CD8-positive, alpha-beta memory T cell (primary cell): ENCODE measurements at places on chromosomes 7 and 10.
A peak's percentile ranks its signal among the peaks of the same experiment; 100 is the strongest.

DNA sequence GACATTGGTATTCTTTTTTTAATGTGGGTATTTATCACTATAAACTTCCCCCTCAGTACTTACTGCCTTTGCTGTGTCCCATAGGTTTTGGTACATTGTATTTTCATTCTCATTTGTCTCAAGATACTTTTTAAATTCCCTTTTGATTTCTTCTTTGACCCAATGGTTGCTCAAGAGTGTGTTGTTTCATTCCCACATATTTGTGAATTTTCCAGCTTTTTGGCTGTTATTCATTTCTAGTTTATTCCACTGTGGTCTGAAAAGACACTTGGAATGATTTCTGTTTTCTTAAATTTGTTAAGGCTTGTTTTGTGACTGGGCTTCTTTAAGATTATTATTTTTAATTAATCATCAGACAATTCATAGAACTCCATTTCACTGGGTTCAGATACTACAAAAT lies 105.0 kb downstream of the EPC1 start:
- no peaks in the 10 kb centered on the region for H3K36me3 ChIP-seq
- no peak for DNase-seq
- no peak overlapping the region for H3K4me3 ChIP-seq
- no peak overlapping the region for H3K27ac ChIP-seq

DNA sequence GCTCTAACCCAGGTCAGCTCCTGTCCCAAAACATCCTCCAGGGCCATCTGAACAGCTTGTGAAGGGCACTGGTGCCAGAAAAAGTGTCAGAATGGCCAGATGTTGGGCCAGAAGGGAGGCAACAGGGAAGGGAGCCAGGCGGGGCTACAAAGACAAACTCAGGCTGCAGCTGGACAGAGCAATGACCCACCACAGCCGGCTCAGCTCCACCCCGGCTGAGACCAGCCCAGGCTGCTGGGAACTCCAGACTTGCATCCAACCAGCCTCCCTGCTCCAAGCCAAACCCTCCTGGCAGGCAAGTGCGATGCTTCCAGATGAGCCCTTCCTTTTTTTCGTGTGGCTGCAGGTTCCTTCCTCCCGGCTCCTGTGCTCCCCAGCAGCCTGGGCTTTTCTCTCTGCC lies 466.9 kb downstream of the PTPRN2 start:
- H3K4me3 ChIP-seq, result no peak overlapping the region
- H3K27ac ChIP-seq, result no peak overlapping the region
- no peaks in the 10 kb centered on the region for H3K27me3 ChIP-seq
- no peaks in the 10 kb centered on the region for H3K36me3 ChIP-seq
- peak; percentile 36 for DNase-seq

DNA sequence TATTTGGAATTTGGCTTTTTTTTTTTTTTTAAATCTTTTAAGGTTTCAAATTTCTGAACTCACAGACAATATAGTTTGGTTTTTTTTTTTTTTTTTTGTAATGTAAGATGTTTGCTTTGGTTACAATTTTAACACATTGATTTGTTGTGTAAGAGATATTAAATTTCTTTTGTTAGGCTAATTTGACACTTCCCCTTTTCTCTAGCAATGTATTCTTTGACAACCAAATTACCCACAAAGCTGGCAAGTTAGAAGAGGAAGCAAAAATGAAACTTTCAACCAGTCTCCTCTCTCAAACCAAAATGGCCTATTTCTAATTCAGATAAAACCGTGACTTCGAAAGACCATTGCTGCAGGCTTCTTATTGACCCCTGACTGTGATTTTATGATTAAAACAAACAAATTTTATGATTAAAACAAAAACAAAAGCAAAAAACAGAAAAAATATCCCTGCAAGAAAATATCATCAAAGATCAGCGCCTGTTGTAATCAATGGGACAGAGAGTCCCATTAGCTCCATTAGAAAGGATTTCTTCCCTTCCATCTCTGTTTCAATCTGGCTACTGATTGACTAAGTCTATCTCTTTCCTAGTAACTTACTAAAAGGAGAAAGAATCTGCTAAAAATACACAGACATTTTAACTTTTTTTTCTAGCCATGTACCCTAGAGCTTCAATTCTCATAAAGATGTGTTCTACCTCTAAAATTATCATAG lies 489.2 kb downstream of the MDFIC start:
- DNase-seq, result no peak
- H3K4me1 ChIP-seq, result no peaks in the 10 kb centered on the region
- no peak overlapping the region for H3K27ac ChIP-seq
- H3K27me3 ChIP-seq, result no peaks in the 10 kb centered on the region
- no peaks in the 10 kb centered on the region for H3K36me3 ChIP-seq
- no peak overlapping the region for H3K4me3 ChIP-seq

DNA sequence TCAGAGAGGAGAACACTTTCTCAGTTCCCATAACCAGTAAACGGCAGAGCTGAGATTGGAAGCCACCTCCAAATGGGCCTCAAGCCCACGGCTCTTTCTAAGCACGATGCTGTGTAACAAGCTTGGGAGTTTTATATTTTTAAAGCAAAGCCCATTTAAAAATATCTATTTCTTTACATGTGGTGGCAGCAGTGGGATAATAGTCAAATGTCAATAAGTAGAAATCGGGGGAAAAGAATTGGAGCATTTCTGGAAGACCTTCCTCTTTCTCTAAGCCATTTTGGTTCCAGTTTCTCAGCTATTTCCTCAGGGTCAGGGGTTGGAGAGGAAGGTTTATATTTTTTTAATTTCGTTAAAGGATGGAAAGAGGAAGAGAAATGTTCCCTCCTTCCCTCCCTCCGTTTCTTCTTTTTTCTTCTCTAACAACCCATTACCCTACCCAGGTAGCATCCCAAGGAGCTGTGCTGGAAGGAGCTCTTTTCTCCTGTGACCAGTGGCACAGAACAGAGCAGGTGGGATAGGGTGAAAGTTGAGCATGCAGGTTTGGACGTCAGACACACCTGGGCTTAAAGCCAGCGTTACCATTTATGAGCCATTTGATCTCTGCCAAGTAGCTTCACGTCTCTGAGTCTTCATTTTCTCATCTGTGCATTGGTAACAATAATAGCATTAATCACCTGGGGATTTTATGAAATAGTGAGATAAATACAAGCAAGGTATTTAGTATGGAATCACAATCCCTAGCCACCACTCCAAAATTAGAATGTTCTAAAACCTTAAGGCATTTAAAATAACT lies 515.7 kb downstream of the RPS24 start:
- no peak for DNase-seq
- no peak overlapping the region for H3K4me3 ChIP-seq
- H3K36me3 ChIP-seq, result no peaks in the 10 kb centered on the region
- no peaks in the 10 kb centered on the region for H3K4me1 ChIP-seq
- H3K27me3 ChIP-seq, result no peaks in the 10 kb centered on the region
- H3K27ac ChIP-seq, result no peak overlapping the region

DNA sequence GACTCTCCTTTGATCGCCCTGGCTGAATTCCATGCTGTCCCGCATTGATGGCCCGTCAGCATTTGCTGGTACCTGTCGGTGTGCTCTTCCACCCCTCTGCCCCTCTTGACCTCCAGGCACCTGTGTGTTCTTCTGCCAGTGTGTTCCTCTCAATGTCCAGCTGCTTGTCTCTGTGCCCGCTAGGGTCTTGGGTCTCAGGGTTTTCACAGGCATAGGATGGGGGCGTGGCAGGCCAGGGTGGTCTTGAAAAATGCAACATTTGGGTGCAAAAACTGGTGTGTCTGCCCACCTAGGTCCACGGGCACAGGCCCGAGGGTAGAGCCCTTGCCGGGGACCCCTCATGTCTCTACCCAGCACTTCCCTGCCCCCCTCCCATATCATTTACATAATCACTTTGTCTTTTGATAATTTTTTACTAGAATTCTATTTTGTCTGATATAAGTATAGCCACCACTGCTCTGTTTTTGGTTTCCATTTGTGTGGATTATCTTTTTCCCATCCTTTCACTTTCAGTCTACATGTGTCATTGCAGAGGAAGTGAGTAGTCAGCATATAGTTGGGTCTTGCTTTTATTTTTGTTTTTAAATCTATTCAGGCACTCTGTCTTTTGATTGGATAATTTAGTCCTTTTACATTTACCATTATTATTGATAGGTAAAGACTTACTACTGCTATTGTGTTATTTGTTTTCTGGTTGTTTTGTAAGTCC lies 46.6 kb upstream of the ADRA2A start:
- DNase-seq, result no peak
- H3K36me3 ChIP-seq, result no peaks in the 10 kb centered on the region
- H3K27me3 ChIP-seq, result no peaks in the 10 kb centered on the region
- no peak overlapping the region for H3K27ac ChIP-seq
- H3K4me1 ChIP-seq, result no peaks in the 10 kb centered on the region

GRCh38 chr7:6271060-6271658 lies 1.3 kb downstream of the CYTH3 start:
- H3K4me1 ChIP-seq, result peaks cover 15% of the 10 kb centered on the region
- H3K36me3 ChIP-seq, result no peaks in the 10 kb centered on the region
- H3K27me3 ChIP-seq, result no peaks in the 10 kb centered on the region
- H3K27ac ChIP-seq, result peak overlapping the region; percentile 41
- DNase-seq, result peak; percentile 38

- DNase-seq, result no peak
- no peaks in the 10 kb centered on the region for H3K4me1 ChIP-seq
- no peak overlapping the region for H3K4me3 ChIP-seq
- peaks cover 9% of the 10 kb centered on the region for H3K27me3 ChIP-seq
- H3K36me3 ChIP-seq, result no peaks in the 10 kb centered on the region
- H3K27ac ChIP-seq, result no peak overlapping the region
These were observed 11.6 kb downstream of the GCK start for GRCh38 chr7:44177570-44178131.

GRCh38 chr10:18737841-18738240 lies 78.6 kb downstream of the ARL5B start:
- H3K27ac ChIP-seq, result no peak overlapping the region
- H3K4me1 ChIP-seq, result no peaks in the 10 kb centered on the region
- no peak overlapping the region for H3K4me3 ChIP-seq
- no peaks in the 10 kb centered on the region for H3K27me3 ChIP-seq
- no peak for DNase-seq

DNA sequence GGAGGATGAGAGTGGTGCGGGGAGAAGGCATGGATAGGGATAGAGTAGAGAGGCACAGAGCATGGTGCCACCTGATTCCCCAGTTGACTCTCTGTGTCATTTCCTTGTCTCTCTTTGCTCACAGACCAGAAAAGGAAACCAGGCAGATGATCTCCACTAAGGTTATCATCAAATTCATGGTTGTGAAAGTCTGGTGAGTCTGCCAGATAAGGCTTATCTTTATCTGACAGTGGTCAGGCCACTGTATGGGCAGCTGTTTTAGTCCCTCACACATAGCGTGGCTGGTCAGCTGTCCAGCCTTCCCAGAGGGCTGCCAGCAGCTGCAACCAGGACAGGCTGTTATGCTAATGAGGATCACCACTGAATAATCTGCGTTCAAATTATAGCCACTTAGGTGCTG lies 99.0 kb downstream of the ADRA2A start:
- no peaks in the 10 kb centered on the region for H3K4me1 ChIP-seq
- no peak overlapping the region for H3K4me3 ChIP-seq
- DNase-seq, result no peak
- H3K27ac ChIP-seq, result no peak overlapping the region
- H3K36me3 ChIP-seq, result no peaks in the 10 kb centered on the region

GRCh38 chr7:41237956-41238355 lies 464.9 kb downstream of the INHBA start:
- no peak overlapping the region for H3K27ac ChIP-seq
- H3K4me3 ChIP-seq, result no peak overlapping the region
- H3K36me3 ChIP-seq, result no peaks in the 10 kb centered on the region
- no peaks in the 10 kb centered on the region for H3K4me1 ChIP-seq
- DNase-seq, result no peak

DNA sequence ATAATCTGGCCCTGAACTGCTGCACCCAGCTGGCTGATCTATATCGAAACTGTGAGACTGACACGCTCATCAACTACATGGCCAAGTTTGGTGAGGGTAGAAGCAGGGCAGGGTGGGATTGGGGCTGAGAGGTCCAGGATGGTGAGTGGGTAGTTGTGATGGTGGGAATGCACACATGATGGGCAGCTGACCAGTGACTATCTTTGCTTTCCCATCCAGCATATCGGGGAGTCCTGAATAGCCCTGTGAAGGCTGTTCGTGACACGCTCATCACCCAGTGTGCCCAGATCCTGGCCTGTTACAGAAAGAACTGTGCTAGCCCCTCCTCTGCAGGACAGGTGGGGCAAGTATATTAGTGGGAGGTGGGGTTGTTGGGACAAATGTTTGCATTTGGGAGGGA lies 12.5 kb upstream of the CHCHD1 start:
- no peak overlapping the region for H3K4me3 ChIP-seq
- no peak for DNase-seq
- H3K27ac ChIP-seq, result no peak overlapping the region
- H3K27me3 ChIP-seq, result no peaks in the 10 kb centered on the region
- peaks cover 61% of the 10 kb centered on the region for H3K36me3 ChIP-seq
- H3K4me1 ChIP-seq, result peaks cover 30% of the 10 kb centered on the region

DNA sequence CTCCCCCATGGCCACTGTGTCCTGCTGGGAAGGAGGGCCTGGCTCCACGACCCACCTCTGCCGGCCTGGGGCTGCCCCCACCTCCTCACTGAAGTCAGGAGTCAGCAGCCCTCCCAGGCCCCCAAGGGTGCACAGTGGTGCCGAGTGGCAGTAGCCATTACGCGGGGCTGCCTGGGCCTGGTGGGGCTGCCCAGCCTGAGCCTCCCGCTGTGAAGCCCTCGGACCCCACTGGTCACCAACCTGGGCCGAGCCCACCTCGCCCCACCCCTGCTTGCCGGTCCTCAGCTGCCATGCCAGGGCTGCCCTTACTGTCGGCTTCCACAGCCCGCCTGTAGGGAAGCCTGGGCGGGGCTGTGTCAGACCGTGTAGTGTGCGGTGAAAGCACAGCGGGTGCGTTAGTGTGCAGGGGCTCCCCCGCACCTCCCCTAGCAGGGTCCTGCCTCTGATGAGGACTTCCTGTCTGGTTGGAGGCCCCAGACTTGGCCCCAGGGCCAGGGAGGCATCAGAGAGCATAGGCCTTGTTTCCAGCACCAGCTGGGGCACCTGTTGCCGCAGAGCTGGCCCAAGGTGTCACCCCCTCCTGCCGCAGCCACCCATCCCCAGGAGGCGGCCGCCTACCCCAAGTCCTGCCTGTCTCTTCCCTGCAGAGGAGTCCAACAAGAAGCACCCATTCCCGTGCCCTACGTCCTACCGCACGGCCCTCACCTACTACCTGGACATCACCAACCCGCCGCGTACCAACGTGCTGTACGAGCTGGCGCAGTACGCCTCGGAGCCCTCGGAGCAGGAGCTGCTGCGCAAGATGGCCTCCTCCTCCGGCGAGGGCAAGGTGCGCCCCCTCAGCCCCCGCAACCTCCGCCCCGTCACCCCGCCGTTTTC lies 10.0 kb downstream of the TMEM120A start:
- H3K27ac ChIP-seq, result no peak overlapping the region
- no peaks in the 10 kb centered on the region for H3K27me3 ChIP-seq
- no peak overlapping the region for H3K4me3 ChIP-seq
- DNase-seq, result no peak

- H3K36me3 ChIP-seq, result no peaks in the 10 kb centered on the region
- no peak overlapping the region for H3K4me3 ChIP-seq
- H3K27me3 ChIP-seq, result no peaks in the 10 kb centered on the region
- no peaks in the 10 kb centered on the region for H3K4me1 ChIP-seq
- H3K27ac ChIP-seq, result no peak overlapping the region
These were observed 17.8 kb upstream of the SLC18A2 start for GRCh38 chr10:117222976-117223692.

GRCh38 chr10:30591249-30591670 lies 38.3 kb downstream of the LYZL2 start:
- no peaks in the 10 kb centered on the region for H3K36me3 ChIP-seq
- no peak overlapping the region for H3K4me3 ChIP-seq
- peak; percentile 47 for DNase-seq
- H3K27ac ChIP-seq, result no peak overlapping the region
